ENCODE measurements at places on chromosomes 2 and 18.

DNA sequence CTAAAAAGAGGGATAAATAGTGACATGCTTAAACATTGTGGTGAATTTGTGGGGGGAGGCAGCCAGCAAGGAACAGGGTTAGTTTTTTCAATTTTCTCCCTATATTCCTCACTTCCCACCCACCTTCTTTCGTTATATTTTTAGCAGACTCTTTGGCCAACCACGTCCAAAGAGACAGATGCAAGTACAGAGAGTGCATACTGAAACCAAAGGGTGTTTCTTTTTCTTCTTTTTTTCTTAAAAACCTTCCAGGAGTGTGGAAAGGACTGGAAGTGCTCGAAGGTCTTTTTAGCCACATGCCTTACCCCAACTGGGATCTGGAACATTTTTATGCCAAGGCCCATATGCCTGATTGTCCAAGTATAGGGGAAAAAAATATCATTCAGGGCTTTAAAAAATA, 59.0 kb downstream of the TNP1 start:
- DNase-seq: no peak

- DNase-seq: no peak
These were observed 4.3 kb upstream of the GALNT1 start for GRCh38 chr18:35577045-35577848.

GRCh38 chr2:108399479-108399878, 21.7 kb downstream of the SULT1C4 start:
- peak; percentile 31 for DNase-seq

DNA sequence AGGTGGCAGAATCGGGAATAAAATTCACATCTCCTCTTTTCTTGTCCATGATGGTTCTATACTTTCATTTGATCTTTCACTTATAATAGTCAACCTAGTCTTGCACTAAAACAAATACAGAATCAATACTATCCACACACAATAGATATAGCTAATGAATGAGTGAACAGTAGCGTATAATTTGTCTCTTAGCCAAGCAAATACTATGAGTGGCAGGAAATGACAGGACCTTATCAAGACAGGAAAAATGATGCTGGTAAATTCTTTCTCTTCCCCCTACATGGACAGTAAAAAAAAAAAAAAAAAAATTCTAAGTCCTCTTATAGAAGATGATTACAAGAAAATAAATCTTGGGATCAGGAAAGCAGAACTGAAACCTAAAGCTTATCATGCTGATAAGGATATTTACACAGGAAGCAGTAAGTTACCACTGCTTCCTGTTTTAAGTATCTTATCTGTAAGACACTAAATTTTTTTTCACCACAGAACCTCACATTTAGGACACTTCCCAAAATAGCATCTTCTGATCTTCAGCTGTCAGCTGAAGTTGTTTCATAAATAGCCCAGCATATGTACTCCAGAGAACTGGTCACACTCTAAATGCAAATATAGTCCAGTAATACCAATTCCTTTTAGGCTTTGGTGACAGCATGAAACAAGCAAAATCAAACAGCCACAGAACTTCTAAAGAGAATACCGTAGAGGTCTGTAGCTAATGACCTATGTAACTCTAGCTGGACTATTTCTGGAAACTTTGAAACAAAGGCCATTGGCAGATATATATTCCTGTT, 27.0 kb downstream of the IRS1 start:
- DNase-seq: no peak

GRCh38 chr18:36534154-36534688, 236.7 kb downstream of the FHOD3 start:
- peak; percentile 46 for DNase-seq

GRCh38 chr18:51739044-51739666, 541.7 kb upstream of the MEX3C start:
- DNase-seq: no peak

- DNase-seq: no peak
These were observed 10.4 kb downstream of the TMEFF2 start for GRCh38 chr2:192184349-192184748.

DNA sequence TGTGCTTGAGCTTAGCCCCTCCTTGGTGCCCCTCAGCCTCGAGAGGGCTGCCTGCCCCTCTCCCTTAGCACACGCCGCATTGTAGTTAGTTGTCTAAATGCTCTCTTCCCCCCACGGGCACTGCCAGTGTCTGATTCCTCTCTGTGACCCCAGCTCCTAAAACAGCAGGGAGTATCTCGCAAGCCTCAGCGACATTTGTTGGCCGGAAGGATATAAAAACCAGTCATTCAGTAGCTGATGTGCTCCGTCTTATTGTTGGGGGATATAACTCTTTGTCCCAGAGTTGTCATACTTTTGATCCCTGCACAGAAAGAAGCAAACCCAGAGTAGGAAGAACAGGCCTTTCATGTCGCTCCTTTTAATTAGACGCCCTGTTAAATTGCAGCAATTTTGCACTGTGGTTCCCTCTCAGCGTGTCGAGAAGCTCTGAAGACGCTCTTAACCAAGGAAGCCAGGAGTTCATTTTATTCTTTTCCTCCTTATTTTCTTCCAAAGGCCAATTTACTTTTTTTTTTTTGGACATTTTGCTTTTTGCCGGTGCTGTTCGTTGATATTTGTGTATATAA, 201.8 kb downstream of the KLHL29 start:
- DNase-seq: no peak

- DNase-seq: peak; percentile 42
These were observed 413 bp downstream of the ALKAL2 start for GRCh38 chr2:287471-287885.

GRCh38 chr2:31886700-31887099, 124.1 kb downstream of the MEMO1 start:
- DNase-seq: no peak

GRCh38 chr2:43737855-43738254, 36.0 kb upstream of the DYNC2LI1 start:
- no peak for DNase-seq

DNA sequence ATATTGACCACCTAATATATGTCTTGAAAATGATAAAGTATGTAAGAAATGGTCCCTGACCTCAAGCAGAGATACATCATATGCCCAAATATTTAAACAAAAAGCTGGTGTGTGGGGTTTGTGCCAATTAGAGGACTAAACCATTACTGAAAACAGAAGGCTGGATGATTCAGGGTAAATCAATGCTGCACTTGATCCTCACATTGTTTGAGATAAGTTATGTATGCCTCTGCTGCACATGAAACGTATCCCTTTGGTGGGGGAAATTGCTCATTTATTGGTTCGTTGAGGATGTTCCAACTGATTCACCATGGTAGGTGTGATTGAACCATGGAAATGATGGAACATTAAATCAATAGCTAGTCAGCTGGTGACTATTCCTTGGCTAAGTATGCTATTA, 24.7 kb upstream of the DARS1 start:
- DNase-seq: peak; percentile 60

- DNase-seq: peak; percentile 66
These were observed 151.8 kb downstream of the MGAT5 start for GRCh38 chr2:134405611-134406081.

DNA sequence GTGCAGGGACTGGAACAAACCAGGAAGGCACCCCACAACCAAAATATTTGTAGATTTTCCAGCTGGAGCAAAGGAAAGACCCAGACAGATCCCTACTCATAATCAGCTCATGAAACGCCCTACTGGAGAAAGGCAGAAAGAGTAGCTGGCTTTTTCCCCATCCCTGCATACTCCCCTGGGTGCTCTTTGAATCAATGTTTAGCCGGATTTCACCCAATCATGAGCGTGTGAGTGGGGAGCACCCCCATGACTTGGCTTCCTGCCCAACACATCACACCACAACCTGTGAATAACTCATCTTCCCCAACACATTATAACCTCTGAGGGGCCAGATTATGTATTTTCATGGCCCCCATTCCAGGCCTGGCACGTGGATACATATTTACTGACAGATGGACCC, 35.1 kb upstream of the SLC14A1 start:
- DNase-seq: no peak

All from GM23248 (cell line).